ENCODE measurements at places on chromosomes 3 and 15.
A peak's percentile ranks its signal among the peaks of the same experiment; 100 is the strongest.

- DNase-seq: no peak
These were observed 3.0 kb upstream of the MRPS22 start for GRCh38 chr3:139340784-139341183.

GRCh38 chr3:187016639-187017345 lies 86.5 kb downstream of the ST6GAL1 start:
- DNase-seq: peak; percentile 60

DNA sequence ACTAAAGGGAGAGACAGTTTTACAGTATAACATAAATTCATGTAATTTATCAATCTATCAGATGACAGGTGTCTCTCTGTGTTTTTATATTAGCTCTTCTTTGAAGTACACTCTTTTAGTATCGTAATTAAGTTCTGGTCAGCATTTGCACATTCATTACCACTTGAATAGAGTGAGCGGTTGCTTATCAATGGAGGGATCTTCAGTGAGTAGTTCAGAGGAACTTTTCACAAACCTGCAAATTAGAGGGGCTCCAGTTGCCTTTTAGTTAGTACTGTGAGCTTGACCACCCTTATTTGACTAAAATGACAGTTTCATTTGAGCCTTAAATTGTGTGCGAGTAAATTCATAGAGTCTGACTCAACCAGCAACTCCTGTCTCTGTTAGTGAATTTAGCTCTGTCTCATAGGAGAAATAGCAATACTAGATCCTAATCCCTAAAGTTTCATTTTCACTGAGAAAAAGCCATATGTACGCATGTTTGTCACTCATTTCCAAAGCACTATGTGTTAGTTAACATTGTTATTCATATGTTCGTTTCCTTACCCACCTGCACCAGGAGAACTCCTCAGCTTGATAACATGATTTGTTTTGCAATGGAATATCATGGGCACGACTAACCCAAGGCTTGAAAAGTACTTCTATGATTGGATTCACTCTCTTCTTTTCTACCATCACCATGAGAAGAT lies 57.5 kb upstream of the ZBED2 start:
- DNase-seq: no peak

- DNase-seq: no peak
These were observed 2.0 kb downstream of the SIDT1 start for GRCh38 chr3:113534365-113534764.

- DNase-seq: no peak
These were observed 12.1 kb upstream of the OXSR1 start for GRCh38 chr3:38153221-38153620.

DNA sequence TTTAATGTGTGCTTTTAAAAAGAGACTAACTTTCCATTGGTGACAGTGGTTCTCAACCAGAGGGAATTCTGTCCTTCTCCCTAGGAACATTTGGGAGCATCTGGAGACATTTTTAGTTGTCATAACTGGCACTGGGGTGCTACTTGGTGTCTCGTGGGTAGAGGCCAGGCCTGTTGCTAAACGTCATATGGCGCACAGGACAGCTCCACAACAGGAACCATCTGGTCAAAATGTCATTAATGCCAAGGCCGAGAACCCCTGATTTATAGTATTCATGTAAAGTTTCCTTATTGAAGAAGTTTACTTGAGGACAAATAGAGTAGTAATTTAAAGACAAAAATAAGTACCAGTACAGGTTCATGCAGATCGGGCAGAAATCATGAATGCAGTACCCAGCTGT lies 164.2 kb downstream of the FEZF2 start:
- DNase-seq: no peak
